ENCODE measurements at places on chromosomes 13 and 19. TPM values are rescaled to one million over a fixed set of nuclear protein-coding genes. Genes with fewer than 3 reads are reported as not detected.

The RGS9BP gene
- 0.63 TPM for total RNA-seq

The ZNF331 gene
- total RNA-seq: 7.9 TPM

The LHFPL6 gene
- 19.4 TPM for total RNA-seq

The DLL3 gene
- total RNA-seq: 0.19 TPM

The JSRP1 gene
- total RNA-seq: not detected
